ENCODE measurements at places on chromosomes 5 and 9.

GRCh38 chr9:37062336-37062735, 28.3 kb upstream of the PAX5 start:
- no peak for DNase-seq

GRCh38 chr5:126599499-126599898, 1.2 kb upstream of the PHAX start:
- DNase-seq = no peak

GRCh38 chr9:93908591-93909241, 46.4 kb downstream of the BARX1 start:
- DNase-seq = no peak

DNA sequence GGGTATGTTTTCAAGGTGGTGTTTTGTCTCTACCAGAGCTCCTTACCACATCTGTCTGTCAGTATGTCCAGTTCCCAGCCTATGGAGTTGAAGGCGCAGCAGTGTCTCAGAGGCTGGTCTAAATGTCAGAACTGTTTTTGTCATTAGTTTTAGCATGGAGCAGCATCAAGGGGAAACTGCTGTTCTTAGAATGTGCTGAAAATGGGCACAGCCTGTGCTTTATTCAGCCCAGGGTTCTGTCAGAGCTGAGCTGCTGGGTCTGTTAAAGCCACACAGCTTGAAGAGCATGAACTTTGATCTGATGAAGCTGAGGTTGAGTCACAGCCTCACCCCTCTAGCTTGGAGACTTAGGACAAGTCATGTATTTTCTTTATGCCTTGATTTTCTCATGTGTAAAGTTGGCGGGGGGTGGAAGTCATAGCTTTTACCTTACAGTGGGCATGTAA, 71.9 kb downstream of the RALGPS1 start:
- peak; percentile 67 for DNase-seq

DNA sequence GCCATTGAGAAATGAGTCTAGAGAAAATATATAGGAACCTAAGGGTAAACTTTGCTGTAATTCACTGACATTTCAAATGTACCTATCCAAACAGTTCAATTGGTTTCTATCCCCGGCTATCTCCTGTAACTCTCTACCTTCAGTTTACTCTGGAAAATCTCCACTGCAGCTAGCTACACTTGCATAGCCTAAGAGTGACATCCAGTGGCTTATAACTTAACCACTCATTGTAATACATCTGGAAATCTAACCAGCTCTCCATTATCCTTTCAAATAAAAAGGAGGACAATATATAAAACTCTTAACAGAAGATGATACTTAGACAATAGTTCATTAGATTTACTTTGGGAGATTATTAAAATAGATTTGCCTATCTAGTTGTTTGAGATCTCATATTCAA, 35.3 kb upstream of the SPDL1 start:
- peak; percentile 62 for DNase-seq

Measured in renal cortical epithelial cell (primary cell).